Skeletal muscle cell (primary cell): ENCODE measurements at places on chromosomes 7 and 10.

GRCh38 chr7:69219381-69219780 lies 378.9 kb upstream of the AUTS2 start:
- DNase-seq = no peak

- no peak for DNase-seq
Observed at GRCh38 chr7:135334830-135335543, 101.3 kb downstream of the STRA8 start.

DNA sequence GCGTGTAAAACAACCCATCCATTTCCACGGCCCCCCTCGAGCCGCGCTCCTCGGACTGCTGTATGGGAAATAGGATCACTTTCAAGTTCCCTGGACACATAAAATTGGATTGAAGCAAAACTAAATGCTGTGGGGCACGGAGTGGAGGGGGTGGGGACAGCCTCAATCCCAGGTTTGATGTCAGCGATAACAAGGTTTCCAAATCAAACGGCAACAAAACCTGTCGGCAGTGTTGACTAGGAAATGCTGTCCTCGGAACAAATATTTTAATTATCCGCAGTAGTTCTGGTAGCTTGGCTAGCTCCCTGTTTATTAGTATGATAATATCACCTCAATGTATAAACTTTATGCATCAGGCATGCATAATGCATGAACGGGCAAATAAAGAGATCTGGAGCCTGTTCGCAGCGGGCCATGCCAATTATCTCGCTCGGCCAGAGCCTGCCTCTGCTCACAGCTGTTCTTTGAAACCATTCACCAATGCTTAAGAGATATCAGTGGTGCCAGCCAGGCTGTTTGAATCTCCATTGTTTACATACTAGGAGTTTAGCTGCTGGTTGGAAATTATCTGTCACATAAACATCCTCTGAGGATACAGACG lies 161.1 kb downstream of the PAXIP1 start:
- DNase-seq = no peak

DNA sequence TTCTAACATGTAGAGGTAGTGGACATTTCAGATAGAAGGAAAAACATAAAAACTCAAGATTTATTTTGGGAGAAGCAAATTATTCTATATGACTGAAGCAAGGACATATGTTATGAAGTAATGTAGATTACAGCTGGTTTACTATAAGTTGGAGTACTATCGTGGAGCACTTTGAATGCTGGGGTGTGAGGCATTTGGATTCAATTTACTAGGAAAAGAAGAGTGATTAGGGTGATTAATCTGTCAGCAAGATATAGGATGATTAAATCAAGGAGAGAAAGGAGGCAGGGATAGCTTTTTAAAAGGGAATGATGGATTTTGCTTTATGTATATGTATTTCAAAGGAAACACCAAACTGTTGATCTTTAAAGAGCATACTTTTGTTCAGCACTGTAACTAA lies 318.4 kb upstream of the KAT6B start:
- no peak for DNase-seq

- DNase-seq = no peak
Observed at GRCh38 chr7:35699796-35700305, 4.9 kb upstream of the HERPUD2 start.

DNA sequence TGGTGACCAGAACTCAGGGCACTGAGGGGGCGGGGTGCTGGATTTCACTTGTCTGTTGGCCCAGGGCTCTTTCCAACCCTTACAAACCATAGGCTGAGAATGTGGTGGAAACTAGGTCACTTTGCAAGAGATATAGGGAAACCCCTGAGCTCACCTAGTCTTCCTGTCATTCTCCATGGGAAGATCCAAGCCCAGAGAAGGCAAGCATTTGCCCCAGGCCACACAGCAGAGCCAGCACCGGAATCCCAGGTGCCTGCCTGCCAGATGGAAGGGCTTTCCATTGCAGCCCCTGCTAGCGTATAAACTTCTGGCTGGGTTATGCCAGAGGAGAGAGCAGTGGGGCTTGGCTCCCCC lies 427 bp downstream of the PYROXD2 start:
- DNase-seq = no peak

DNA sequence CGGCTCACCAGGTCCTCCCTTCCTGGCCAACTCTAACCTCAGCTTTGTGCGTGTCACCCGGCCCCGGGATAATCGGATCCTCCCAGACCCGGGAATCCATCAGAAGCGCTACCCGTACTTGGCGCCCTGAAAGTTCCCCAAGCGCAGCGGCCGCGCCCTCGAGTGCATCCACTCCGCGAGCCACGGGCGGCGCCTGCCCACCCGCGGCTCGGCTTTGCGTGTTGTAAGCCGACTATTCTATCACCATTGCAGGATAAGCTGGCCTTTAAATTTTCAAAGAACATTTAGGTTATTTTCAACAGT lies 35.7 kb upstream of the EBLN1 start:
- no peak for DNase-seq

DNA sequence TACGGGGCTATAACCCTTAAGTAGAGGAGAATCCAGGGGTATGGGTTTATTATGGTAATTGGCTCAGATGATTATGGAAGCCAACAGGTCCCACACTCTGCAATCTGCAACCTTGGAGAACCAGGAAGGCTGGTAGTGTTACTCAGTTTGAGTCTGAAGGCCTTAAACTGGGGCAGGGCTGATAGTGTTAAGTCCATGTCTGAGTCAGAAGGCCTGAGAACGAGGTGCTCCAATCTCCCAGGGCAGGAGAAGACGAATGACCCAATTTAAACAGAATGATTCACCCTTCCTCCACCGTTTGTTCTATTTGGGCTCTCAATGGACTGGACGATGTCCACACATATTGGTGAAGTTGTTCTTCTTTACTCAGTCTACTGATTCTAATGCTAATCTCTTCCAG lies 244.5 kb upstream of the PTER start:
- DNase-seq = no peak

DNA sequence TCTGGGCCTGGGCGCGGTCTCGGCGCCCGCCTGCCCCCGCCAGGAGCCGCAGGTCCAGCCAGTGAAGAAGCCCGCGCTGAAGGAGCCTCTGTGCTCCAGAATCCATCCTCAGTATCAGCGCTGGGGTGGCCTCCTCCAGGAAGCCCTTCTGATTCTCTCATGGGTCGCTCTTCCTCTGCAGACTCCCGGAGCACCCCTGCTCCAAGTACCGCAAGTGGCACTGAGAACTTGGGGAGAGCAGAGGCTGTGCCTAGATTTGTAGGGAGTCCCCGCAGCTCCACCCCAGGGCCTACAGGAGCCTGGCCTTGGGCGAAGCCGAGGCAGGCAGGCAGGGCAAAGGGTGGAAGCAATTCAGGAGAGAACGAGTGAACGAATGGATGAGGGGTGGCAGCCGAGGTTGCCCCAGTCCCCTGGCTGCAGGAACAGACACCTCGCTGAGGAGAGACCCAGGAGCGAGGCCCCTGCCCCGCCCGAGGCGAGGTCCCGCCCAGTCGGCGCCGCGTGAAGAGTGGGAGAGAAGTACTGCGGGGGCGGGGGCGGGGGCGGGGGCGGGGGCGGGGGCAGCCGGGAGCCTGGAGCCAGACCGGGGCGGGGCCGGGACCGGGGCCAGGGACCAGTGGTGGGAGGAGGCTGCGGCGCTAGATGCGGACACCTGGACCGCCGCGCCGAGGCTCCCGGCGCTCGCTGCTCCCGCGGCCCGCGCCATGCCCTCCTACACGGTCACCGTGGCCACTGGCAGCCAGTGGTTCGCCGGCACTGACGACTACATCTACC lies at the start of gene ALOX5:
TSS of gene ALOX5 (plus strand) at position 641 of the 774 bp plus-strand sequence. CDS start at position 705, 64 bp downstream.
- no peak for DNase-seq

- DNase-seq = no peak
Observed at GRCh38 chr7:50268223-50268622, 36.3 kb upstream of the IKZF1 start.

GRCh38 chr10:101446071-101446470 lies 92.1 kb downstream of the BTRC start:
- no peak for DNase-seq

- DNase-seq = no peak
Observed at GRCh38 chr7:6235029-6235871, 37.2 kb downstream of the CYTH3 start.

- DNase-seq = no peak
Observed at GRCh38 chr7:1054861-1055450, 10.6 kb downstream of the GPR146 start.

DNA sequence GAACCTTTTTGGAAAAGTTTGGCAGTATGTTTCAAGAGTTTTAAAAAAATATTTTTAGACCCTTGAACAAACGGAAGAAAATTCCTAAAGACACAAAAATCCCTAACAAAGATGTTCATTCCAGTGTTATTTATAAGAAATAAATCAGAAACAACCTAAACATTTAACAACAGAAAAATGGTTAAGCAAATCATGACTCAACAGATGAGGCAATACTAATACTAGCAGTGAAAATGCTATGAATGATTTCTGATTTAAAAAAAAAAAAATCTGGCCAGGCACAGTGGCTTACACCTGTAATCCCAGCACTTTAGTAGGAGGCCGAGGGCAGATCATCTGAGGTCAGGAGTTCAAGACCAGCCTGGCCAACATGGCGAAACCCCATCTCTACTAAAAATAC lies 61.0 kb downstream of the ARHGAP12 start:
- no peak for DNase-seq

DNA sequence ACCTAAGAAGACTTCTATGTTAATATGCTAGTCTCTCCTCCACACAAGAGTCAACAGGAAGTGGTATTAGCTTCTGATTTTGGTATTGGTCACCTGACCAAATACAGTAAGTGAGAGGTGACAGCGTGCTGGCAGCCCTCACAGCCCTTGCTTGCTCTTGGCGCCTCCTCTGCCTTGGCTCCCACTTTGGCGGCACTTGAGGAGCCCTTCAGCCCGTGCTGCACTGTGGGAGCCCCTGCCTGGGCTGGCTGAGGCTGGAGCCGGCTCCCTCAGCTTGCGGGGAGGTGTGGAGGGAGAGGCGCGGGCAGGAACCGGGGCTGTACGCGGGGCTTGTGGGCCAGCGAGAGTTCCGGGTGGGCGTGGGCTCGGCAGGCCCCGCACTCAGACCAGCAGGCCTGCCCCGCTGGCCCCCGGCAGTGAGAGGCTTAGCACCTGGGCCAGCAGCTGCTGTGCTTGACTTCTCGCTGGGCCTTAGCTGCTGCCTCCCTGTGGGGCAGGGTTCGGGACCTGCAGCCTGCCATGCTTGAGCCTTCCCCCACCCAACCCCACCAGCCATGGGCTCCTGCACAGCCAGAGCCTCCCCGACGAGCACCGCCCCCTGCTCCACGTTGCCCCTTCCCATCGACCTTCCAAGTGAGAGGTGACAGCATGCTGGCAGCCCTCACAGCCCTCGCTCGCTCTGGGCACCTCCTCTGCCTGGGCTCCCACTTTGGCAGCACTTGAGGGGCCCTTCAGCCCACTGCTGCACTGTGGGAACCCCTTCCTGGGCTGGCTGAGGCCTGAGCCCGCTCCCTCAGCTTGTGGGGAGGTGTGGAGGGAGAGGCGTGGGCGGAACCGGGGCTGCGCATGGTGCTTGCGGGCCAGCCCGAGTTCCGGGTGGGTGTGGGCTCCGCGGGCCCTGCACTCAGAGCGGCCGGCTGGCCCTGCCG lies 4.2 kb upstream of the ACSL5 start:
- no peak for DNase-seq

GRCh38 chr10:5470062-5470751 lies 29.2 kb downstream of the CALML5 start:
- no peak for DNase-seq

DNA sequence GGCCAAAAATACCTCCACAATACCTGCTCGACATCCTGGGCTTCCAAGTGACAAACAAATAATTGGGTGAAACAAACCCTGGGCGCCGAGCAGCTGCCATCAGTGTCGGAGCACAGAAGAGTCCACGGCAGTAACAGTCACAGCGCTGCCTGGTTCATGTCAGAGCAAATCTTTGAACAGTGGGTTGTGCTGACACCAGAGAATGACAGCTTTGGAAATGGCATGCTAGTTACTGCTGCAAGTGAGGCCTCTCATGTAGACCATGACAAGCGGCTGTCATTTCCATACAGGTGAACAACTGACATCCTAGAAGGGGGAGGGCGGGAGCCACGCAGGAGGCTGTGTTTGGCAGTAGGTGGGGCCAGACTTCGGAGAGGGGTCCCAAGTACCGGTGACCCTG lies 420.5 kb upstream of the GALNT17 start:
- no peak for DNase-seq

DNA sequence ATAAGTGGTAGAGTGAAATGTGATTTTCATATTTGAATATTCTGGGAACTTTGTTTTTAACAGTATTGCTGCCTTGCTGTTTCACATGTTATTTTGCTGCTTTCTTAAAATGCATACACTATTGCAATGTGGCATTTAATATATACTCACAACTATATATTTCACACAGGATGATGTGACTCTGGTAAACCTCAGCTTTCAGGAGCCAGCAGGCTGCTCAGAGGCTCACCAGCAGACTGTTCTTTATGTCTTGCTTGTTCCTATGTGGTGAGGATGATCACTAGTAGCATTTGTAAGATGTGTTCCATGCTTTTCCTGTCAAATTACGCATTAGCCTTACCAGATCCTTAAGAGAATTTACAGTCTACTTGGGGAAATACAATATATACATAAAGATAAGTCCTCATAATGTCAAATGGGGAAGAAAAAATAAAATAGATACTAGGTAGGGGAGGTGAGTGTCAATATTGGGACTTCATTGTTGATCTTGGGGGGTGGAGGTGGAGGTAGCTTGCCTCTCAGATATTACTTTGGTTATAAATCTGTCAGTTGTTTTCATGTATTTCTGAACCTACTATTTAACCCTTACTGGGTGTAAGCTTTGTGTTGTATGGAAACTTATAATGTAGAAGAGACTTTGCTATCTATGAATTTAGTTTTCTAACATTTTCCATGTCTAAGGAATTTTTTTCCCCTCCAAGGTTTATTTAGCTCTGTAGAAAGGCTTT lies 8.4 kb downstream of the GNAI1 start:
- no peak for DNase-seq

DNA sequence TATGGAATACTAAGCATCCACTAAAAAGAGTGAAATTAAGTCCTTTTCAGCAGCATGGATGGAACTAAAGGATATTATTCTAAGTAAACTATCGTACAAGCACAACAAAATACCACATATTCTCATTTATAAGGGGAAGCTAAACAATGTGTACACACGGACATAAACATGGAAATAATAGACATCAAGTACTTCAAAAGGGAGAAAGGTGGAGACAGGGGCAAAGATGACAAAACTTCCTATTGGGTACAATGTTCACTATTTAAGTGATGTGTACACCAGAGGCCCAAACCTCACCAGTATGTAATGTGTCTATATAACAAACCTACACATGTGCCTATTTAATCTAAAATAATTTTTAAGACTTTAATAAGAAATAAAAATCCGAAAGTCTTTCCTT lies 2.2 kb upstream of the AKR1C4 start:
- DNase-seq = no peak

GRCh38 chr7:3753868-3754267 lies 452.8 kb downstream of the SDK1 start:
- DNase-seq = no peak

GRCh38 chr7:87447116-87447635 lies 28.3 kb downstream of the ABCB4 start:
- DNase-seq = no peak

DNA sequence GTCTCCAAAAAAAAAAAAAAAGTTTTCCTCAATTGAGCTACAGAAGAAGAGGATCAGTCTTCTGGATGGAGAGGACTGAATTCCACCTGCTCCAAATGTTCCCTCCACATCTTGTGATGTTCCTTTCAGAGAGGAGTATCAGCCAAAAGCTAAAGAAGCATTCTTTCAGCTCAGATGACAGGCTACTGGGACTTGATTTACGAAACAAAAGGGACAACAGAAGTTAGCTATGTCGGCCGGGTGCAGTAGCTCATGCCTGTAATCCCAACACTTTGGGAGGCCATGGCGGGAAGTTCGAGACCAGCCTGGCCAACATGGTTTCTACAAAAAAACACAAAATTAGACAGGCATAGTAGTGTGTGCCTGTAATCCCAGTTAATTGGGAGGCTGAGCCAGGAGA lies 7.4 kb downstream of the DAGLB start:
- no peak for DNase-seq

- no peak for DNase-seq
Observed at GRCh38 chr10:644943-645334, 44.5 kb downstream of the DIP2C start.
